CD4-positive, alpha-beta memory T cell (primary cell): ENCODE measurements at places on chromosomes 5 and 9. TPM values are rescaled to one million over a fixed set of nuclear protein-coding genes. Genes with fewer than 3 reads are reported as not detected.

DNA sequence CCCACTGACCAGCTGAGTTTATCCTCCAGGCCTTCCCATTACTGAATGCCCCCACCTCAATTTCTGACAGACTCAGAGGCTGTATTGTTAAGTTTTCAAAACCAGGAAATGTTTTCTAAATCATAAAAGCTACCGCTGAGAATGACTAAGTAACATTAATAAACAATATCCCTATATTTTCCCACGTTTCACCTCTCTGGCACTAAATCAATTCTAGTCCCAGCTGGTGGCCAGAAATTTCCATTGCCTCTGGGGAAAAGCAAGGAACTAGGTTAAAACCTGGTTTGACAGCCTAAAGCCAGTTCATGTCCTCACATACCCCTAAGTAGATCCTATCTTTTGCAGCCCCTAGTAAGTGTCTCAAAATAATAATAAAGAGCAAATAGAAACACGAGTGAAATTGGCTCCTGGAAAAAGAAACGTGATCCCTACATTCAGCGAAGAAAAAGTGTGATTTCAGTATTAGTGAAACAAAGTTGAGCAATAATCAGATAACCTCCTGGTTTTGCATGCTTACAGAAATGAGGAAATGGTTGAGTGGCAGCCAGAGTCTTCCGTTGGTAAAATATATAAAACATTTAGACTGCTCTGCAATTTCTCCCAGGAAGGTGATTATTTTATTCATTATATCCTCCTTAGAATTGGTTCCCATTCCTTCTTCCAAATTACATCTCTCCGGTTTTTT is 110.9 kb downstream of the ESM1 start:
- DNase-seq, result no peak

DNA sequence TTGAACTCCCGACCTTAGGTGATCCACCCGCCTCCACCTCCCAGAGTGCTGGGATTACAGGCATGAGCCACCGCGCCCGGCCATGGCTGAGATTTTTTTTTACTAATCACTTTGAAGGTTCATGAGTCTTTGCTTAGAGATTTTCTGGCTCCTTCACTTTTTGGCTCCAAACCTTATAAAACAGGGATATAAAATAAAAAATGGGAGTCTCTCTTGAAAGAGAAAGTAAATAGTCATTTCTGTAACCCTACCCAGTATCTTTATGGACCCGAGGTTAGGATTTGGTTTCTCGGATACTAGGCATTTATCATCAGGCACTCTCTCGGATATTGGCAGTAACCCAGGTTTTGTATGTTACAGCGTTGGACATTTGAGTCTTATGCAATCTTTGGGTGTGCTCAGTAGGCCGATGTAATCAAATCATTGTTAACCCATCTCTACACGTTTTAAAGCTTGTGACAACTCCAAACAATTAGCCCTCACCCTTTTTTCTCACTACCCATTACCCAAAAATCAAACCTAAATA is 25.3 kb downstream of the STXBP1 start:
- no peak for DNase-seq

DNA sequence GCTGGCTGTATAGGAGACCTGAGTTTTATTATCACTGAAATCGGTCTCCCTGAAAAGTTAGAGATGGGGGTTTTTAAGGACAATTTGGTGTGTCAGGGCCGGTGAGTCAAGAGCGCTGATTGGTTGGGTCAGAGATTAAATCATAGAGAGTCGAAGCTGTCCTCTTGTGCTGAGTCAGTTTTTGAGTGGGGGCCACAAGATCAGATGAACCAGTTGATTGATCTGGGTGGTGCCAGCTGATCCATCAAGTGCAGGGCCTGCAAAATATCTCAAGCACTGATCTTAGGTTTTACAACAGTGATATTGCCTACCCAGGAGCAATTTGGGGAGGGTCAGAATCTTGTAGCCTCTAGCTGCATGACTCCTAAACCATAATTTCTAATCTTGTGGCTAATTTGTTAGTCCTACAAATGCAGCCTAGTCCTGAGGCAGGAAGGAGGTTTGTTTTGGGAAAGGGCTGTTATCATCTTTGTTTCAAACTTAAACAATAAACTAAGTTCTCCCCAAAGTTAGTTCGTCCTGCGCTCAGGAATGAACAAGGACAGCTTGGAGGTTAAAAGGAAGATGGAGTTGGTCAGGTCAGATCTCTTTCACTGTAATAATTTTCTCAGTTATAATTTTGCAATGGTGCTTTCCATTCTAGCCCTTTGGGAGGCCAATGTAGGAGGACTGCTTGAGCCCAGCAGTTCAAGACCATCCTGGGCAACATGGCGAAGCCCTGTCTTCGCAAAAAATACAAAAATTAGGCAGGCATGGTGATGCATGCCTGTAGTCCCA is 31.6 kb upstream of the RFK start:
- no peak for DNase-seq

DNA sequence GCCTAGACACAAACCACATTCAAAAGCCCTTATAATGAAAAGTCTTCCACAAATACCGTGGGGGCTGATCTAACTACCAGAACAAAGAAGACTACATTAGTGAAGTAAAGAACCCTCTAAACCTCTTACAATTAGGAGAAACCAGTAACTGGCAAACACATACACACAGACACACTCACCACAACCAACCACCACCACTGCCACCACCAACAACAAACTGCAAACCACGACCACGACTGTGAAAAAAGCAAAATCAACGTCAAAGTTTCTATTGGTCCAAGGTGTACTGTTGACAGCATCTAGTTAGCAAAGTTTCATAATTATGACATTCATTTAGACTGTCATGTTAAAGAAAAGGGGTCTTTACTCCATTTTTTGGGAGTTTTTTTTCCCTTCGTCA is 2.7 kb downstream of the CDO1 start:
- no peak for DNase-seq

GRCh38 chr5:91937121-91937520 is 554.0 kb upstream of the ARRDC3 start:
- DNase-seq, result no peak

DNA sequence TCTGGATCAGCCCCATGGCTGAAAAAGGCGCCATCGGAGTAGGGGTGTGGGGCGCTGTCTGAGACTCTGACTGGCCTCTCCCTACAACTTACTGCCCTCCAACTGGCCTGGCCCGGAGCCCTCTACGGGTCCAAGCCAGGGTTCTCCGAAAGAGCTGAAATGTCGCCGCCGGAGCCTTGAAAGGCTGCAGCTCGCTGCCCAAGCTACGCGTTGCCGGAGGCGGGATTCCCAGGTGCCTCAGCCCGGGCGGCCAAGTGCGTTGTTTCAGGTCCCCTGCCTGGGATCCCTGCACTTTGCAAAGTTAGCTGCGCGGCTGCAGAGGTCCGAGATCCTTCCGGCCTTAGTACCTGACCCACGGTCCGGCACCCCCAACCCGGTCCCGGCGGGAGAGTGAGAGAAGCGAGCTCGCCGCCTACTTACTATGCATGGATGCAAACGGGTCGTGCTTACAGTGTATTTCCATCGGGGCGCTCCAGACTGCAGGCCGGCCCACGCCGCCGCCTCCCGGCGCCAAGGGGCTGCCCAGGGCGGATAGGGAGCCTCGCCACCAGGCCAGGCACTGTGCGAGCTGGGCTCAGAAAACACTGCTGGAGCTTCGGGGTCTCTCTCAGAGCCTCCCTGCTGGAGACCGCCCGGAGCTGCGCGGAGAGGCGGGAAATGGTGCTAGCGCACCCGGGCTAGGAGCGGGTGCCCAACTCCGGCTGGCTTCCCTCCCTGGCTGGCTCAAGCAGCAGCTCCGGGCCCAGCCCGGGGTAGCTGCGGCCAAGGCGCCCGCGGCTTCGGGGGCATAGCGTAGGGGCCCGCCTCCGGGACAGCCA is 7.7 kb downstream of the PAX5 start:
- no peak for DNase-seq

- DNase-seq, result no peak
These were observed 26.8 kb downstream of the SPTAN1 start for GRCh38 chr9:128579194-128579593.

The PDZD2 gene
- polyA plus RNA-seq, result 0.07 TPM

The OSTF1 gene
- 178 TPM for polyA plus RNA-seq

The ARSB gene
- 4.8 TPM for polyA plus RNA-seq

The C9orf50 gene
- not detected for polyA plus RNA-seq
